ENCODE measurements at places on chromosomes 1 and 21.

DNA sequence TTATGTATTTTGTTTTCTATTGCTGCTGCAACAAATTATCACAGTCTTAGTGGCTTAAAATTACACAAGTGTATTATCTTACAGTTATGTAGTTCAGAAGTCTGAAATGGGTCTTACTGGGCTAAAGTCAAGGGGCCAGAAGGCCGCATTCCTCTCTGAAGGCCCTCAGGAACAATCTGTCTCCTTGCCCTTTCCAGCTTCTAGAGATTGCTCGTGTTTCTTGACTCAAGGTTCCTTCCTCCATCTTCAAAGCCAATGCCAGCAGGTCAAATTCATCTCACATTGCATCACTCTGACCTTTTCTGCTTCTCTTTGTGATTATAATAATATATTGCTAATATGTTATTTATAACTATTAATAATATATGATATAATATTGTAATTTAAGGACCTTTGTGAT lies 97.1 kb downstream of the DIRAS3 start:
- no peak for DNase-seq

GRCh38 chr1:20932437-20932977 lies 145.4 kb upstream of the HP1BP3 start:
- DNase-seq: no peak

- no peak for DNase-seq
Measured at GRCh38 chr1:2127187-2128145, 67.1 kb downstream of the FAAP20 start.

DNA sequence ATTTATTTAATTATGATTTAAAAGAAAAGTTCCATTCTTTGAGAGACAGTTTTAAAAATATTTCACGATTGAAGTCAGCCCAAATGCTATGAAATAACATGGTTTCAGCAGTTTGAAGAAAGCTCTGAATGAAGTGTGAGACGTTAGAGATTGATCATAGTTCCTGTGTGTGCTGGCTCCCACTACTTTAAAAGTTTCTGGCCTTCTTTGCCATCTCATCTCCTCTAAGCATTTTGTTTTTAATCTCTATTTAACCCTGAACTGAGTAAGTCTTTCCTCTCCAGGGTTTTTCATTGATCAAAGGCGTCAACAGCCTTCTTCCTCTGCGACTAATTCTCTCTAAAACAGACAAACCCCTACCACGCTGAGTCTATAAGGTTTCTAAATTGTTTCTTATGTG lies 225.3 kb upstream of the B3GALT2 start:
- no peak for DNase-seq

DNA sequence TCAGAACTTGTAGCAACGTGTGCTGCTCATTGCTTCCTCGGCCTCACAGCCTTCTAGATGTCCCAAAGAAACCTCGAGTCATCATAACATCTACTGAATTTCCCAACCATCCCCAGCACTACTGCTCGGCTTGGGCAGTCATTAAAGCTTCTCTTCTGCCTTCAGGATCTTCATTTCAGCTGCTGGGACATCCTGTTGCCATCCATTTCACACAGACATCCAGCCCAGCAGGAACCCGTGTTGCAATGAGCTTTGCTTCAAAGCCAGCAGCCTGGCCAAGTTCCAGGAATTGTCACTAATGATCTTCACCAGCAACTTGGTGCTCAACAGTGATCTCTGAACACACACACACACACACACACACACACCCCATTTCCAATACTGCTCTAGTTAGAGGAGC lies 18.5 kb downstream of the WLS start:
- DNase-seq: no peak

DNA sequence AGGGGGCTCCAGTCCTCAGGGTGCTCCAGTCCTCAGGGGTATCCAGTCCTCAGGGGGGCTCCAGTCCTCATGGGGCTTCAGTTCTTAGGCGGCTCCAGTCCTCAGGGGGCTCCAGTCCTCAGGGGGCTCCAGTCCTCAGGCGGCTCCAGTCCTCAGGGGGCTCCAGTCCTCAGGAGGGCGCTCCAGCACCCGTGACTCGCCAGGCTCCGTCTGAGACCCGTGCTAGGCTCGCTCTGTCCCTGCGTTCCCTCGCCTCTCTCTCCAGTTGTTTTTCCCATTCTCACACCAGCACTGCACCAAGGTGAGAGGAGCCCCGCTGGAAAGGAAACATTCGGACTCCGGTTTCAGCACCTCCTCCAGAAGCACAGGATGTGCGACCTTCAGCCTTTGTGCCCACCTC lies 9.4 kb upstream of the OR2M2 start:
- DNase-seq: no peak

GRCh38 chr1:62955666-62956065 lies 171.7 kb downstream of the ATG4C start:
- no peak for DNase-seq

DNA sequence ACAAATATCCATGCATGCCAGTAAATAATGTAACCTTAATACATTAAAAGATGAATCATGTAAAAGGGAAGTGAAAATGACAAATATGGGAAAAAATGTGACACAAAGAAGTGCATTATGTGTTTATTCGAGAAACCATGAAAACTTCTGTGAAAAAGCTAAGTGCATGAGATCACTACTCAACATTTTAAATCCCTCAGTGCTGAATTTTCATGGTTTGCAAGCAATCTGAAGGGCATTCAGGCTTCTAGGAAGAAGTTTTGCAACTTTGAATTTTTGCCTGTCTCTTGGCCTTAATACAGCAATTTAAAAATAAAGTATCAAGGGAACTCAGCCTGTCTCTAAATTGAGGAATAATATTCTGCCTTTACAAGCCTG lies 78.2 kb downstream of the MAP3K7CL start:
- DNase-seq: peak; percentile 61

GRCh38 chr1:203693721-203694120 lies 67.1 kb downstream of the ATP2B4 start:
- no peak for DNase-seq

- DNase-seq: no peak
Measured at GRCh38 chr1:184283999-184284398, 102.8 kb upstream of the C1orf21 start.

DNA sequence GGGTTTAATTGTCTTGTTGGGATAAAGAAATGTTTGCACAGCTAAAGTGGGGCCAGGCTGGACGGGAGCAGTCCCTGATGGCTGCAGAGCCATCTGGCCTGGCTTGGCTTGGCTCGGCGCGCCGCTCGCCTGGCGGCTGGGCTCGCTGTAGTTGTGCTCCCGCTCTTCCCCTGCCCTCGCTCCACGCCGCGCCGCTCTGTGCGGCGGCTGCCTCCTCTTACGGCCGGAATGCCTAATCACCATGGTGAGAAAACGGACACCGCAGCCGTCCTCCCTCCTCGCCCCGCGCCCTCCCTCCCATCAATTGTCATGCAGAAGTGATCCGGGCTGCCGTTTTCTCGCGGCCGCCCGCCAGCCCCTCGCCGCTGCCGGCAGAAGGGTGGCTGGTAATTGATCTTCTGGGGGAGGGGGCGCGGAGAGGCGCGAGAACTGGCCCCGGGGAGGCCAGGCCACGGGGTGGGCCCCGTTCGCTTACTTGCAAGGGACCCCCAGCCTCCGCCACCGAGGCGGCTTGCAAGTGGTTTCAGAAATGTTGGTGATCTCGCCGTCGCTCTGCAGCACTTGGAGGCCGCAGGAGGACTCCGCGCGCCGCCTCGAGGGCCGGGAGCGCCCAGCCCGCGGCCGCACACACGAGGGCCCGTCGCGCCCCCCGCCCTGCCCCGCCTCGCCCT lies 12.4 kb downstream of the RNF220 start:
- DNase-seq: no peak

DNA sequence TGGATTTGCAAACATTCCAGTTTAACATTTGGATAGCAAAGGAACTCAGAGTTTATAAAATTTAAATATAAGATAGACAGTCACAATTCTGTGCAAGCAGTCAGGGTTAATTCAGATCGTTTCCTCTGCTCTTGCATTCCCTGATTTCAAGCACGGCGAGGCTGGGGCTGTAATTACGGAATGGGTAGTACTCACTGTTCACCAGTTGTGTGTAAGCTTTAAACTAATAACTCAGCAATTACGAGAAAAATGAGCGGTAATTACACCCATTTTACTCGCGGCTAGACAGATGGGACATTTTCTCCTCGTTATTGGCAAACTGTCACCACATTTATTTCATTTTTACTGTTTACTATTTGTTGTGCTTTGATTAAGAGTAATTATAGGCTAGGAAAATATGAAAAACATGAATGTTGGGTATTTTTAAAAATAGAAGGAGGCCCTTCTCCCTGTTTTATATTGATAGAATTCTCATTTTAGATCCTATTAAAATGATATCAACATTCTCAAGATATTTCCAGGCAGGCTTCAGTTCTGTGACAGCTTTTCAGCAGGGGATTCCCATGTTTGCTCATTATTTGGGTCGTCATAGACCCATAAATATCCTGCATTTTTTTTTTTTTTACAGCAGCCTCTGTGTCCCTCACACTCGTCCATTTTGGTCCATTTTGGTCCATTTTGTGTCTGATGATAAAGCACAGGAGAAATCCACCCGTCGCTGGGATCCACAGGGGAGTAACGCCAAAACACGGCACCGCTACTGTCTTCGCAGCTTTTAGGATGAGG lies 208.3 kb downstream of the DSCAM start:
- DNase-seq: no peak

GRCh38 chr1:14667651-14667984 lies 69.1 kb downstream of the KAZN start:
- no peak for DNase-seq

- no peak for DNase-seq
Measured at GRCh38 chr1:212473729-212474128, 41.0 kb downstream of the NENF start.

DNA sequence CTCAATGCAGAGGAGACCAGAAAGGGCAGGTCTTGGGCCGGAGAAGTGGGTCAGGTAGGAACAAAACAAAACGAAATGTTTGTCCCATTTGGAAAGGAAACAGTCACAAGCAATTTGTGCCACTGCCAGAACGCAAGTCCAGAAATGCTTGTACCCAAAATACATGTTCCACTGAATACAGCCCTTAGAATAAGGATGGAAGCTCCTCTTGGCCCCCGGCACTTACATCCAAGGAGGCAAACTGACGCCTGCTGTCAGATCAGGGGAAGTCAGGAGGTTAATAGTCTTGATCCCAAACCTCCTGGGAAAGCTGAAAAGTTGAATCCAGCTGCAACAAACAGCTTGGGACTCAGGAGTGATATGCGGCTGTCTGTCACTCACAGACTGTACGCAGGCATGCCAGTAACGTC lies 75.9 kb upstream of the GALNT2 start:
- DNase-seq: no peak

DNA sequence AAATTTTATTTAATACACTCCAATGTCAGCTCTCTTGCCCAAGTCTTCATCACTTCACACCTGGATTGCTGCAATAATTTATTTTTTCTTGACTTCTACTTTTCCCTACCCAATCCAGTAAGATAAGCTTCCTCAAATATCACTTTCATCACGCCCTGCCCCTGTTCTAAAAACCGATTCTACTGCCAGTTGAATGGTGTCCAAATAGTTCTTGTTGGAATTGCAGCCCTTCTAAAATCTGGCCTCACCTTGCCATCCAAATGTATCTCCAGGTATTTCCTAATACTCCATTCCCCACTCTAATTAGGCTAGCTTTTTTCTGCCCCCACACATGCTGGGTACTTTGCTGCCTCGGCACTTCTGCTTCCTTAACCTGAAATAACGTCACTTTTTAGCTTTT lies 152.5 kb downstream of the HMCN1 start:
- DNase-seq: no peak

DNA sequence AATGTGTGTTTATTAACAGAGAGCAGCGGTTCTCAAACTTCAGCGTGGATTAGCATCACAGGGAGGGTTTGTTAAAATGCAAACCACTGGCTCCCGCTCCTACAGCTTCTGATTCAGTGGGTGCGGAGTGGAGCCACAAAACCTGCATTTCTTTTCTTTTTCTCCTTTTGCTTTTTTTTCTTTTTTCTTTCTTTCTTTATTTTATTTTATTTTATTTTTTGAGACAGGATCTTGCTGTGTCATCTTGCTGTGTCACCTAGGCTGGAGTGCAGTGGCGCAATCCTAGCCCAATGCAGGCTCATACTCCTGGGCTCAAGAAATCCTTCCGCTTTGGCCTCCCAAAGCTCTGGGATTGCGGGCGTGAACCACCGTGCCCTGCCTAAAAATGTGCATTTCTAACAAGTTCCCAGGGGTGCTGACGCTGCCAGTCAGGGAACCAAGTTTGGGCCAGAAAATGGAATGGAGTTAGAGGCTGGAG lies 20.9 kb upstream of the SLC1A7 start:
- no peak for DNase-seq

- no peak for DNase-seq
Measured at GRCh38 chr1:10778640-10779039, 17.8 kb downstream of the CASZ1 start.

- DNase-seq: no peak
Measured at GRCh38 chr1:229972600-229973296, 94.3 kb upstream of the GALNT2 start.

DNA sequence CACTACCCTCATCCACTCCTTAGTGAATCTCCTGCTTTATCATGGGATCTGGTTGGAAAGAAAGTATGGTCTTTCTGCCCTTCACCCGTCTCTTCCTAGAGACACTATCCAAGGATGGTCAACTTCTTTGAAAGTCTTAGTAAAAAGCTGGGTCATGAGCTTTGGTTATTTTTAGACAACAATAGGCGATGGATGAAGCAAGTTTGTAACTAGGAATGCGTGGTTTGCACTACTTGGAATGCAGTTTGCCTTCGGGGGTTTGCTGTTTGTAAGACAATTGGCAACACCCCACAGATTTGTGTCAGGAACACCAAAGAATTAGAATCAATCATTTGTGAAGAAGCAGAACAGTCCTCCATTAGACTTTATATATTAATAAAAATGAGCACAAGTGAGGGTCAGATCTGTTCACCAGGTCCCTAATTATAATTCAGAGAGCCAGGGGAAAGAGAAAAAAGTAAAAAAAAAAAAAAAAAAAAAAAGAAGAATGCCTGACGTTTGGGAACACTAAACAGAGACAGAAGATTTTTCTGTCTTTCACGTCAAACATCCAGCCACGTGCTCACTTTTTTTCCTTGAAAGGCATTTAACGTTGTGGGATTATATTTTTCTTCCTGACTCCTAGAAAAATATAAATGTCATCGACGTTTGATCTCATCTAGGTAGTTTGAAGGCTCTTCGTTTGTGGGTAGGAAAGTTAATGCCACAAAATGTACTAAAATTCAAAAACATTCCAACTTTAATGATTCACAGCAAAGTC lies 60.7 kb upstream of the BTG3 start:
- no peak for DNase-seq

DNA sequence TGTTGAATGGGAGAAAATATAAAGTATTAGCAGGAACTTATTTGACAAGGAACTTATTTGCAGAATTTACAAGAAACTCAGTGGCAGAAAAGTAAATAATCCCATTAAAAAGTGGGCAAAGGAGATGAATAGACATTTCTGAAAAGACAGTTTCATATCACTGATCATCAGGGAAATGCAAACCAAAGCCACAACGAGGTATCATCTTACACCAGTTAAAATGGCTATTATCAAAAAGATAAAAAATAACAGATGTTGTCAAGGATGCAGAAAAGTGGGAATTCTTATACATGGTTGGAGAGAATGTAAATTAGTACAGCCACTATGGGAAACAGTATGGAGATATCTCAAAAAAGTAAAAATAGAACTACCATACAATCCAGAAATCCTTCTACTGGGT lies 61.0 kb downstream of the SYT14 start:
- DNase-seq: no peak
